ENCODE measurements at places on chromosomes 2 and 18.

DNA sequence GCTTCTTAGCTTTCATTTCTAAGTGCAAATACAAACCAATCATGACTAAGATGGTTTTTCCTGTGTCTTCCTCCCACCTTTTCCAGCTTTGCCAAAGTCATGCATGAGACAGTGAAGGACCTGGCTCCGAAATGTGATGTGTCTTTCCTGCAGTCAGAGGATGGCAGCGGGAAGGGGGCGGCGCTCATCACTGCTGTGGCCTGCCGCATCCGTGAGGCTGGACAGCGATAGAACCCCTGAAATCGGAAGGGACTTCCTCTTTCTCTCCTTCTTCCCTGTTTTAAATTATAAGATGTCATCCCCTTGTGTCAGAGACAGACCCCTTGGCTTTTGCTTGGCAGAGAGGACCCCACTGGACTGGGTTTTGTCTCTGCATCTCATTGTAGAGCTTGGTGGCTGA is 56.8 kb downstream of the HK2 start:
- DNase-seq, result no peak

- DNase-seq, result no peak
These were observed 35.6 kb downstream of the SLC25A12 start for GRCh38 chr2:171858397-171858958.

DNA sequence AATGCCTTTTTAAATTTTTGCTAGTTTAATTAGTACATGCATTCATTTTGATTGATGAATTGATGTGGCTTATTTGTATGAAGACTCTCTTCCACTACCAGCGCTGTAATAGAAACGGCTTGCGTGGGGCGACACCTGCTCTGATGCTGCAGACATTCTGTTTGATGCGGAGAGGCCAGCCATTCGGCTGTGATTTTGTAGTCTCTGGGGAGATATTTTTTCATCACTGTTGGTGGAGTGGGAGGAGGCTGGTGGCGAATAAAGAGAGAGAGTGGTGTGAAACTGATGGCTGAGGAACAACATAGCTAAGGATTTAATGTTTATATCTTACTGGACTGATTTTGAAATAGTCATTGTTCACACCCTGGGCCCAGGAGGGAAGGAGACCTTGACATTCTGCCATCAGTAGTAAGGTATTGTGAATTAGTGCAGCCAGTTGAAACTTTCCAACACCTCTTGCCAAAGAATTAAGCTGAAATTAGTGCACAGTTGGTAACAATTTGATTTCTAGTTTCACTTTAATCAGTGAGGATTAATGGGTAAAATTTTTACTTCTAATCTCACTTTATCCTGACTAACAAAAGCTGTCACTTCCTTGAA is 224.1 kb downstream of the MTX2 start:
- DNase-seq, result no peak

DNA sequence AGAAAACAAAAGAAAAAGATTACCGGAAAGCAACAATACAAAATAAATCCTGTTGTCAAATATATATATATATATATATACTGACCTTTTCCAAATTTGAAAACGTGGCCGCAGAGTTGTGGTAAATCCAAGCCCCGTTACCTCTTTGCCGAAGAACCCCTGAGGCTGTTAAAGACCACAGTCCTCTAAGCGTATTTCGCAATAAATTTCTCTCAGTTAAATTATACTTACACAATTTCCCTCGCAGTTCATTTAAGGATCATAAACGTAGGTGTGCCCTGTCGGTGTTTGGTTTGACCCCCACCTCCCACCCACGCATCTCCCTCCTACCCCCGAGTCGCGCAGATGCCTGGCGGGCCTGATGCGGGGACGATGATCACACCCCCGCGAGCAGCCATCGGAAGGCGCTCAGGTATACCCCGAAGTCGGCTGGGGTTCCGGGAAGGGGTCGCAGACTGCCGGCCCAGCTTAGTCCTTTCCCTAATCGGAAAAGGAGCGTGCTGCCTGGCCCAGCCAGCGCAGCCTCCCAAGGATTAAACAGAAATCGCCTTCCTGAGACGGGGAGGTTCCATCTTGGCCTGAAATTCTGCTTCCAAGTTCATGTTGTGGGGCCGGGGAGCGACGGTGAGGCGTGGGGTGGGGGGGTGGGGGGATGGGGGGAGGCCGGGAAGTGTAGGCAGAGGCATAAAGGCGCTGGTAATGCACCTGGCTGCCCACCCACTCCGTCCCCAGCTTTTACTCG is 2.9 kb upstream of the MEIS1 start:
- no peak for DNase-seq

DNA sequence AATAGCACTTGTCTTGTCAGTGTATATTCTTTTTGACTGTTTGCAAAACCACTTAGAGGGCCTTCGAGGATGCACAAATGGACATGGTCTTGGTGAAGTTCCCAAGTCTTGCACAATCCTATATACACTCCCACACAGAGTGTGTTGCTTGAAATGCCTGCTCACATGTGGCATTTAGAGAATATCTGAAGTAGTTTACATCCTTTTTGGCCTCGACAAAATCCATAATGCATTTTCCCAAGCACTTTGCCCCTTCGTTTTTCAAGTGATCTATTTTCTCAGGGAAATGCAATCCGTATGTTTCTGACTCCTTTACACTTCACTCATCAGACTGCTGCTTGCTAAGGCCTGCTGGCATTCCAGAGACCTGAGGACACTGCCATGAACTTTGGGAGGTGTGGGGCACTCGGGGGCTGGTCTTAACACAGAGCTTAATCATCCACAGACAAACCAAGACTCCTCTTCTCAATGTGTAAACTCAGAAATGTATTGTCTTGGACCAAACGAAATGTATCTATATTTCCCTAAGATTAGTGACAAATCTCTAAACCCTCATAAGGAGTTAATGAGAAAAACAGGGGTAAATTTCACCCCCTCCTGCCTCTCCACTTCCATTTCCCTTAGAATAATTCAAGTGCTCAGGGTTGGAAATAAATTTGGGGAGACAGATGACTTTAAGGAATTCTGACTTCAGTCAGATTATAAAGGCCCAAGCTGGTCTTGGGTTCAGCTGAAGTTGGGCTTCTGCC is 219.3 kb upstream of the APCDD1 start:
- no peak for DNase-seq

DNA sequence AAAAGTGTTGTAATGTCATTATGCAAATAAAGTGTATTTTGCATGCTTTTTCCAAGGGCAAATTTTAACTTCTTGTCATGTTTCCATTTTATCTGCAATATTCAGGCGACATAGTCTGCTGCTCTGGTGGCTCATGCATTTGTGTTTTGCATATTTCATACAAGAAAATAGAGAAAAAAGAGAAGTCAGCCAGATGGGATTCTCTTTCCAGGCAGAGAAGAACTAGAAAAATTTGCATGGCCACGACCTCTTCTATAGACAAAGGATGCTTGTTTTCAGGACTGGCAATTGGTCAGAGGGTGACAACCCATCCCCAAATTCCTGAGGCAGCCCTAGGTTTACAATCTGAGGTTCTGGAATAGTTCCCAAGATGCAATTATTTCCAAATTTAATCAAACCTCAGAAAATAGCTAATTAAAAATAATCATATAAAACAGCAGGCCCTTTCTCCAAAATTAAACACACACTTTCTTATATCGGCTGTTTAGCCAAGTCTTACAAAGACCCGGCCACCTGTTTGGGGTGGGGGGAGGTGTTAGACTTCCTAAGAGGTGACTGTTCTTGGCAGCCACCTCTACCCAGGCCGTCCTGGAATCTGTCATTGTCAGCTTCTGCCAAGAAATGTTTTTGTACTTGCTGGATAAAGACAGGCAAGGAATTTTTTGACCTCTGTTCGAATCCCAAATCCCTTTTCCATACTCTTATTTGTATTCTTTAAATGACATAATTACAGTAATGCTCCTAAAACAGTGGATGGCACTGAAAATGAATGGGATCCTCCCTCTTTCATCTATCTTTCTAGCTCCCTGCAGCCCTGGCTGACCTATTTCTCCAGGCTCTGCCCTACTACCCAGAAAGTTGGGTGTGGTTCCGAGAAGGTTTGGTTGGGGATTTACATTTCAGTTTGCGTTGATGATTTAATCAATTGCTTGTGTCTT is 20.8 kb upstream of the SOS1 start:
- peak; percentile 43 for DNase-seq

GRCh38 chr2:72673279-72673678 is 152.6 kb downstream of the EXOC6B start:
- no peak for DNase-seq

DNA sequence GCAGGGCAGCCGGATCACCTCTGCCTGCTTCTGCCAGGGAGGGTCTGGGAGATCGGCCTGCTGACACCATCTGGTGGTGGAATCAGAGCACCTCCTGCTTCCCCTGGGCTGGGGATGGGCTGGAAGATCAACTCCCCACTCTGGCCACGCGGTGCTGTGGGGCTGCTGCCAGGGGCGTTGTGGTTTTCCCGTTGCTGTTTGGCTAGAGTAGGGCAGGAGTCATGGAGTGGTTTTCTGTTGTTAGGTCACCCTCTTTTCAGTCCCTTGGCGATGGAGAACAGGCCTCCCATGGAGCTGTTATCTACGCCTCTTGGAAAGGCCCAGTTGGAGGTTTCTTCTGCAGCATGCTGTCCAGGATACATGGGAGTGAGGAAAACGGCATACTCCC is 15.2 kb downstream of the BCL2L11 start:
- no peak for DNase-seq

DNA sequence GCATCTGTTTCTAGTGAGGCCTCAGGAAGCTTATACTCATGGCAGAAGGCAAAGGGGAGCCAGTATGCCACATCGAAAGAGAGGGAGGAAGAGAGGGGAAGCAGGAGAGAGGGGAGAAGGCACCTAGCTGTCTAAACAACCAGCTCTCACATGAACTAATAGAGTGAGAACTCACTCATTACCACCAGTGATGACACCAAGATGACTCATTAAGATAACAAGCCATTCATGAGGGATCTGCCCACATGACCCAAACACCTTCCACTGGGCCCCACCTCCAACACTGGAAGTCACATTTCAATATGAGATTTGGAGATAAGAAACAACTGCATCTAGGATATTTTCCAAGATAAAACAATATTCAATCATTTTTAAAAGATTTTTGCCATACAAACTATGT is 753.9 kb upstream of the ZEB2 start:
- no peak for DNase-seq

DNA sequence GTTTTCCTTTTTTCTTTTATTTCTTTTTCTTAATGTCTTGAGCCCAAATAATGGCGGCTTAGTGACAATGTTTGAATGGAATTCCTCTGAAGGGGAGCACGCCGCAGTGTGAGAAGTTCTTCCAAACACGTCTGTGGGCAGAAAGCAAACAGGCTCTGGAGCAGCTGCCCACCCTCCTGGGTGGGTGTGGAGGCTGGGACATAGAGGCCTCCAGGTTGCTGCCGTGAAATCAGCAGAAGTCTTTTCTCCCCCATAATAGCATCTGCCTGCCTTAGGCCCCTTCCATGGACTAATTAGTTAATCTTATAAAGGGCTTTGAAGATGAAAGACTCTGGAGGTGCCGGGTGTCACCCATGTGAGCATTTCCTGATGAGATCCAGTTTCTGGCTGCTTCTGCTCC is 213.9 kb downstream of the SH3RF3 start:
- no peak for DNase-seq

GRCh38 chr2:68000170-68000825 is 62.5 kb downstream of the C1D start:
- DNase-seq, result no peak

- DNase-seq, result no peak
These were observed 29.7 kb downstream of the AGPS start for GRCh38 chr2:177422271-177422670.

- no peak for DNase-seq
These were observed 43.0 kb upstream of the RHOB start for GRCh38 chr2:20403774-20404312.

- no peak for DNase-seq
These were observed 880.6 kb downstream of the TSN start for GRCh38 chr2:122636097-122636496.

- no peak for DNase-seq
These were observed 159.8 kb downstream of the UXS1 start for GRCh38 chr2:106034325-106034724.

DNA sequence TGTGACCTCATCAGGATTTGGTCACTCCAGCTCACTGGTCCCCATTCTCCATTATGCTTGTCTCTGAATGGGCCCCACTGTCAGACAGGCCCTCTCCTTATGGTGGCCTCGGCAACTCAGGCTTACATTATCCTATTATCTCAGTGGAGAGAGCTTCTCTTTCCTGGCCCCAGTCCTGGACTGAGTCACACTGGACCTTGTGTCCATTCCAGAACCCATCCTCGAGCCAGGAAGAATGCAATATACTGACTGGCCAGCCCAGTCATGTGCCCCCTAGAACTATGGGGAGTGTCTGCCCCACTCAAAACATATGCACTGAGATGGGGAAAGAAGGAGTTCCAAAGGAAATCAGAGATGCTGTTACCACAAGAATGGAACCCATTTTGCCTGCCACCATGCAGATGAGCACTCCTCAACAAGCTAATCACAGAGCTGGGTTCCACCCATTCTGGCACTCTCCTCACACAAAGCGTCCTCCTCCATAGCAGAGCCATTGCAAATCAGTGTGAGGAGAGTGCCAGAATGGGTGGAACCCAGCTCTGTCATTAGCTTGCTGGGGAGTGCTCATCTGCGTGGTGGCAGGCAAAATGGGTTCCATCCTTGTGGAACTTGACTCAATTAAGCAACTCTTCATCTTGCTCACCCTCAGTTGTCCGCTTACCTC is 71.9 kb downstream of the CHRNA1 start:
- DNase-seq, result no peak

DNA sequence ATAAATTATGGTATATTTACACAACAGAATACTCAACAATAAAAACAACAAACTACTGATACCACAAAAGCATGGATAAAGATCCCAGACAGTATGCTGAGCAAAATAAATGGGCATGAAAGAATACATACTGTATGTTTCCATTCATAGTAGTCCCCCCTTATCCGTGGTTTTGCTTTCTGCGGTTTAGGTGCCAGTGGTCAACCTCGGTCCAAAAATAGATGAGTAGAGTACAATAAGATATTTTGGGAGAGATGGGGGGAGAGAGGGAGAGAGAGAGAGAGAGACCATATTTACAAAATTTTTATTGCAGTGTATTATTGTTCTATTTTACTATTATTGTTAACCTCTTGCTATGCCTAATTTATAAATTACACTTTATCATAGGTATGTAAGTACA is 21.0 kb upstream of the TGFA start:
- DNase-seq, result no peak

GRCh38 chr2:110180036-110180435 is 24.8 kb downstream of the NPHP1 start:
- no peak for DNase-seq

- no peak for DNase-seq
These were observed 134.5 kb downstream of the PTRHD1 start for GRCh38 chr2:24658531-24659202.

Data from CD4-positive, alpha-beta T cell treated with Interleukin-6 at 100 ng/mL for 8 hours (primary cell).